Hematopoietic multipotent progenitor cell treated with erythropoietin and hydrocortisone succinate and interleukin-3 and kit ligand, for 6 days (in vitro differentiated cells): ENCODE measurements at places on chromosomes 12 and 14.

- no peak for DNase-seq
Observed at GRCh38 chr12:47328831-47329545, 249.2 kb upstream of the AMIGO2 start.

DNA sequence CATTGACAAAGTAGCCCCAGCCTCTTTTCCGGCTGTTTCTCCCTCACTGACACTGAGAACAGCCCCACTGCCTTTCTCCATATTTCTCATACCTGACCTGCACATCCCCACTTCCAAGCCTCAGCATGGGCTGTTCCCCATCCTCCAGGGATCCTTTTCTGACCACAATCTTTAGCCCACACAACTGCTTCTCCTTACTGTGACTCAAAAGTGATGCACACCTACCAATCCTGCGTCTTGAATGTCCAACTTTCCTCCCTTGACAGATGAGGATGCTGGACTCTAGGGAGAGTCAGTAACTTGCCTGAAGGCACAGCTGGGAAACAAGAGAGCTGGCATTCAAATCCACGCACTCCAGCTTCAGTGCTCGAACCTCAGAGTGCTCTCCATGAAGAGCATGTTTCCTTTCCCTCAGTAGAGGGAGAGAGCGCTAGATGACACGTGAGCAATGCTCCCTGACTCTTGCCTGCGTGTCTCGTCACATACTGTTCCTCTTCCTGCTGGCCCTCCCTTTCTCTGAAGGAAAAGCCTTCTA lies 75.6 kb downstream of the NTF3 start:
- no peak for DNase-seq

GRCh38 chr14:30883508-30884294 lies 9.3 kb downstream of the COCH start:
- DNase-seq, result no peak

DNA sequence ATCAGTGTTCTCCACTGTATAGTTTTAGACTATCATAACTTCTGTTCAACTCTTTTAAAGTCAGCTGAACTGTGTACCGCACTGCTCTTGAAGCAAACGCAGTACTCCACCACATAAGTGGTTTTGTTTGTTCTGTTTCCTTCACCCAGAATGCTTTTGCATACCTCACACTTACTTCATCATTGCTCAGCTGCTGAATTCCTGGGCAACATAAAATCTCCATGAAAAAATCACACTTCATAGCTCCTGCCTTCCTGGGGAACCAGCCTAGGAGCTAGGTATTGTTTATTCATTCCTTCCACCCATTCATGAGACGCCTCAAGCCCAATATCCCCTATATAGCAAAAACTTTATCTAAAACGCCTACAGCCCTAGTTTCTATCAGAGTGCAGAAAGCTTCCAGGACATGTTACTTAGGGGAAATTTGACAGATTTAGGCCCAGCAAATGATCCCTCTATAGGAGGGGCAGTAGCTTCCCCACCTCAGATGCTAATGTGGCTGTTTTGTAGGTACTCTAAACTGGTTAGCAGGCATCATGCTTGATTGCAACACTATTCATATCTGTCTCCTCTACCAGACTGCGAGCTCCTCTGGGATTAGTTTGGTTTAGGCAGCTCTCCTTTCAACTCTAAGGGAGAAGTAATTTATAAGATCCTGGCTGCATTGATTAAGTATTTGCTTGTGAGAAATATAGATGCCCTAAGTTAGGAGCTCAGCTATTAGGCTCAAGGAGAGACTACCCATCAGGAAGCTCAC lies 44.5 kb downstream of the LRRC9 start:
- no peak for DNase-seq

DNA sequence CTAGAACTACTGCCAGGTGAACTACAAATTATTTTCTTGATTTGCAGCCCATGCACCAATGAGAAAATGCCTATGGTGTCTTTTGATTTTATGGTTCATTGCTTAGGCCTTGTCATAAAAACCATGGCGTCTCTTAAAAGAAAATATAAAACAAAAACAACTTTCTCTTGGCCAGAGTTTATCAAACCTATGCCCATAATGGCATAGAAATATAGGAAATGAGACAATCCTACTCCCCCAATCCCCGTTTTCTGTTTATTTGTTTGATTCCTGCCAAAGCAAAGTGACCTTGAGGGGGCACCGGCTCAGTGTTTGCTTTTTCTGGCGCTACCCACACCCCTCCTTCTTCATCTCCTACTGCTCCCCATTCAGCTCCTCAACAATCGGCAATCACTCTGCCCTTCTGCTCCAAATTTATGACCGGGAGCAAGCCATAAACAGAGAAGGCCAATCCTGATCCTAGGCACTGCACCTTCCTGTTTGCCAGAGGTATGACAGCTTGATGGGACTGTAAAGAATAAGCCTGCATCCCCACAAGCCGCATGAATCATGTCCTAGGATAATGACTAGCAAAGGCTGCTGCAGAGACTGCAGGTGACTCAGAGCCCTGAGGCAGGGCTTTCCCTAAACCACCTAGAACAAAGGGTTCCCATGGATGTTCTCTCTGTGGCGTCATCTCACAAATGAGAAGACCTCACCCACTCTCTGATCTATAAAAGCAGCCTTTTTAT lies 874.9 kb downstream of the NRXN3 start:
- no peak for DNase-seq

DNA sequence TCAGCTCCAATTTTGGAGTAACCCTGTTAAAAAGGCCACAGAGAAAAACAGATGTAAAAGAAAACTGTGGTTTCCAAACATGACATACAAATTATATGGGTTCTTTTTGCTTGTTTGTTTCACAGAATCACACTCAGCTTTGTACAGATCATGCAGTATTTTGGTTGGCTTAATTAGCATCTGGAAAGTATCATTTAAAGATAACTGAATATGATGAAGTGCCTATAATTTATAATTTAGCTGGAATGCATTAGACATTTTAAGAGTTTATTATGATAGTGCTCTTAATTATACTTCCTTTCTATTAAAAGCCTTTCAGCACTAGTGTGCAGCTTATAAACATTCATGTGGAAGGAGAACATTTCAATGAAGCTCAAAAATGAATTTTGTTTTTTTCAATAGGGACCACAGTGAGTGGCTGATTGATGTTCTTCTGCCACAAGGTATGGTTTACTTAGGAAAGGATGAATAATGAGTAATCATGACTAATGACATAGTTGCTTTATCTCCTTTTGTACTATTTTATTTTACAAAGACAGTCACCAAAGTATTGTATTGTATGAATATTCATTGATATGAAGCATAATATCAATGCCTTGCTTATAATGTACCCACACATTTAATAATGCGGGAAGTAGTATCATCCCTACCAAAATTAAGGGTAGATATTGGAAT lies 98.3 kb downstream of the UNC79 start:
- no peak for DNase-seq

DNA sequence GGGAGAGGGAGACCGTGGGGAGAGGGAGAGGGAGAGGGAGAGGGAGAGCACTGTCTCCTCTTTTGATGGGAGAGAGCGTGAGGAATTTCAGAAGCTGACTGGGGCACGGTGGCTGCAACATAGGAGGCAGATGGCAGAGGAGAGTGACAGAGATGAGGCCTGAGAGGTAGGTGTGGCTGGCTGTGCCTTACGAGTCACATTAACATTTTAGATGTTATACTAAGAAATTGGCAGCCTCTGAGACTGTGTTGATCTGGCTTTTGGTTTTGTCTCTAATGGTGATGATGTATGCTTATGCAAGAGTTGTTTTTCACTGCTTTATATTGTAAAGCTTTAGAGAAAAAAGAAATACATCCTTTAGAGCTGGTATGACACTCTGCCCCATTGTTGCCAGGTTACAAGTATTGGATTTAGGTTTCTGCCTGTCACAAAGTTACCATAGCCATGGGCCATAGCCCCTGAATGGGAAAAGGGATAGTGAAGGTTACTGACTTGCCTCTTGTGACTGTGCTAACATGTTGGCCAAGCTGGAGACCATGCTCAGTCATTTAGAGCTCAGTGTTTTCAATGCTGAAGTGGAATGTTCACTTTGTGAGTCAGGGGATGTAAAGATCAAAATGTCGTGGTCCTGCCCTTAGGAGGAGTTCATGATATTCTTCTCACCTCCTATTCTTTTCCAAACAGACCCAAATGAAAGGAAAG lies 186.2 kb downstream of the SYNE2 start:
- no peak for DNase-seq

GRCh38 chr14:88348546-88348945 lies 25.5 kb upstream of the KCNK10 start:
- DNase-seq, result no peak

GRCh38 chr12:90027889-90028634 lies 319.4 kb upstream of the ATP2B1 start:
- no peak for DNase-seq

- peak; percentile 35 for DNase-seq
Observed at GRCh38 chr14:76916040-76916715, 90.0 kb downstream of the LRRC74A start.

DNA sequence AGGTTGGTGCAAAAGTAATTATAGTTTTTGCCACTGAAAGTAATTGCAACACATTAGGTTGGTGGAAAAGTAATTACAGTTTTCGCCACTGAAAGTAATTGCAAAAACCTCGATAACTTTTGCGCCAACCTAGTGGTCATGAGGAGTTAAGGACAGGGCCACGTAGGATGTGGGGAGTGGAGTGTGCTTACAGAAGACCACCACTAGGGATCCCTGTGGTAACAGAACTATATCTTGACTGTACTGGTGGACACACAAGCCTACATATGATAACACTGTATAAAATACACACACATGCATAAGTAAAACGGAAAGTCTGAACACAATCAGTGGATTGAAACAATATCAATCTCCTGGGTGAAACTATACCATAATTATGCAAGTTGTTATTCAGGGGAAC lies 187.4 kb upstream of the ABCD2 start:
- peak; percentile 29 for DNase-seq

DNA sequence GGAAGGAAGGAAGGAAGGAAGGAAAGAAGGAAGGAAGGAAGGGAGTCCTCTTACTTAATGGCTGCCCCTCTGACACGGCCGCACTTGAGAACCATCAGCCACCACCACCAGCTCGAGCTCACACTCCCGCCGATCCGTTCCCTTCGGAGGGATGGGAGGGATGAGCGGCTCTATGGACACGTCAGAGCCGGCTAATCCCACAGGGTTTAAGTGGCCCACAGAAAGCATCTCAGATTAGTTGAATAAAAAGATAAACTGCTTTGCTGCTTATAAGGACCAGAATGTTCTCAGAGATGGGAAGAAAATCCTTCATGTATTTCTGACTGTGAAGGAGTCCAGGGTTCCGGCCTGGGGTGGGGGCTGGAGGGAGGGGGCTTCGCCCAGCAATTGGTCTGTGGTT lies 31.1 kb downstream of the PRIMA1 start:
- DNase-seq, result no peak

- DNase-seq, result no peak
Observed at GRCh38 chr12:127731657-127732056, 535.3 kb upstream of the TMEM132C start.

- no peak for DNase-seq
Observed at GRCh38 chr12:79673354-79673753, 17.4 kb downstream of the PAWR start.

GRCh38 chr12:19669793-19670192 lies 230.5 kb downstream of the AEBP2 start:
- no peak for DNase-seq

- DNase-seq, result no peak
Observed at GRCh38 chr14:67562025-67562775, 29.1 kb downstream of the PLEKHH1 start.

GRCh38 chr14:22597771-22598098 lies 365 bp upstream of the ABHD4 start:
- peak; percentile 33 for DNase-seq

DNA sequence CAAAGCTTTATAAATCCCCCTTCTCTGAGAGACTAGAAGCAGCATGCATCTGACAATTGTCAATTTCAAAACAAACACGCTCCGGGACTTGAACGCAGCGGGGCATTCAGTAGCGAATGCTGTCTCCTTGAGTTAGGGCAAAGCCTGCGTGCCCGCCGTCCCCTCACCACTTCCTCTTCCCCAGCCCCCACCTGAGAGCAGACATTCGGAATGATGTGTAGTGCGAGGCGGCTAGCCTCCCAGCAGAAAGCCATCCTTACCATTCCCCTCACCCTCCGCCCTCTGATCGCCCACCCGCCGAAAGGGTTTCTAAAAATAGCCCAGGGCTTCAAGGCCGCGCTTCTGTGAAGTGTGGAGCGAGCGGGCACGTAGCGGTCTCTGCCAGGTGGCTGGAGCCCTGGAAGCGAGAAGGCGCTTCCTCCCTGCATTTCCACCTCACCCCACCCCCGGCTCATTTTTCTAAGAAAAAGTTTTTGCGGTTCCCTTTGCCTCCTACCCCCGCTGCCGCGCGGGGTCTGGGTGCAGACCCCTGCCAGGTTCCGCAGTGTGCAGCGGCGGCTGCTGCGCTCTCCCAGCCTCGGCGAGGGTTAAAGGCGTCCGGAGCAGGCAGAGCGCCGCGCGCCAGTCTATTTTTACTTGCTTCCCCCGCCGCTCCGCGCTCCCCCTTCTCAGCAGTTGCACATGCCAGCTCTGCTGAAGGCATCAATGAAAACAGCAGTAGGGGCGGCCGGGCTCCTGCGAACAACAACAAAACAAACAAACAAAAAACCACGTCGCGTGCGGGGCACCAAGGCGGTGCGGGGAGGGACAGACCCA lies 2.2 kb downstream of the PRMT8 start:
- no peak for DNase-seq

DNA sequence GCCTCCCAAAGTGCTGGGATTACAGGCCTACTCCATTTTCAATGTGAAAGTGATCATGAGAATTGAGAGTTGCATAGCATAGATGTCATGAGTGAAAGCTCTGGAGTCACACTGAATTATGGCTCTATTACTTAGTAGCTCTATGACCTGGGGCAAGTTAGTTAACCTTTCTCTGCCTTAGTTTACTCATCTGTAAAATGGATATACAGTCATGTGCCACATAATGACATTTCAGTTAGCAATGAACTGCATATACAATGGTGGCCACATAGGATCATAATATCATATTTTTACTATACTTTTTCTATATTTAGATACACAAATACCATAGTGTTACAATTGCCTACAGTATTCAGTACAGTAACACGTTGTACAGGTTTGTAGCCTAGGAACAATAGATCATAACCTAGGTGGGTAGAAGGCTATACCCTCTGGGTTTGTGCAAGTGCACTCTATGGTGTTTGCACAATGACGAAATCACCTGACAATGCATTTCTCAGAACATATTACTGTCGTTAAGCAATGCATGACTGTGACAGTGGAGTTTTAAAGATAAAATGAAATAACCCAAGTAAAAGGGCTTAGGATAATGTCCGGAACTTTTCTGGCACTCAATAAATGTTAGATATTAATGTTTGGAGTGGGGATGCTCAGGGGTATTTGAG lies 53.1 kb downstream of the ZFYVE26 start:
- DNase-seq, result peak; percentile 19

- no peak for DNase-seq
Observed at GRCh38 chr12:53591301-53592206, 34.6 kb downstream of the ATF7 start.

GRCh38 chr12:88334271-88334670 lies 192.2 kb downstream of the TMTC3 start:
- no peak for DNase-seq
